Psoas muscle (tissue), 8 donors: ENCODE measurements at places on chromosomes 7 and 10. TPM values are rescaled to one million over a fixed set of nuclear protein-coding genes. Genes with fewer than 3 reads are reported as not detected.

DNA sequence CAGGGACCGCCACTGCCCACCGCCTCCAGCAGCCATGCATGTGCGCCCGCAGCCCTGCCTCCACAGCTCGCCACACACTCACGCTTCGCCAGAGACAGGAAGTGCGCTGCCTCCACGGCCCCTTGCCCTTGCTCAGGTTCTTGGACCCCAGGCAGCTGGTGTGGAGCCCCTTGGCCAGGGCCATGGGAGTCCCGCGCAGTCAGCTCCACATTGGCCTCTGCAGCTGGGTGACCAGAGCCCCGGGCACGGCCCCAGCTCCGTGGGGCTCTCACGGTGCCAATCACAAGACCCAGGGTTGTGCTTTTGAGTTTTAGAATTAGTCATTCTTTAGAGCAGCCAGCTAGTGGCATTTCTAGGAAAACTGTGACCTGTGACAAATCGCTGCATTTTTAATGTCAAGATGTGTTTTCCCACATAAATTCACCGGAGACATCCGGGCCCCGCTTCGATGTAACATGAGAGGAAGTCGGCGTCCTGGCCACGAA lies 4.3 kb upstream of the UTF1 start:
- DNase-seq = no peak

DNA sequence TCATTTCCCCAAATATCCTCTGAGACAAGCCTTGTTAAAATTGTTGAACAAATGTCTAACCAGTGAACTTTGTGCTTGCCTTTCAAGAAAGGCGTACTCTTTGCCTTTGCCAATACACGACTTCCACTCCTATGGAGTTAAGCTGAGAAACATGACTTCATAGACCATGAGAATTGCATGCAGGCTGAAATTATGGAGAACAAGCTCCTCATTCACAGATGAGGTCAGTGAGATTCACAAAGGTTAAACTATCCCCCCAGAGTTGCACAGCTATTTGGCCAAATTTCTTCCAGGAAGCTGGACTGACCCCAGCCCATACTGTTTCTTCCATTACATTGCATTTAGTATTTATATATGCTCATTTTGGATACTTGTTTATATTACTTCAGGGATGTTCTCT lies 221.4 kb upstream of the SEMA3C start:
- no peak for DNase-seq

DNA sequence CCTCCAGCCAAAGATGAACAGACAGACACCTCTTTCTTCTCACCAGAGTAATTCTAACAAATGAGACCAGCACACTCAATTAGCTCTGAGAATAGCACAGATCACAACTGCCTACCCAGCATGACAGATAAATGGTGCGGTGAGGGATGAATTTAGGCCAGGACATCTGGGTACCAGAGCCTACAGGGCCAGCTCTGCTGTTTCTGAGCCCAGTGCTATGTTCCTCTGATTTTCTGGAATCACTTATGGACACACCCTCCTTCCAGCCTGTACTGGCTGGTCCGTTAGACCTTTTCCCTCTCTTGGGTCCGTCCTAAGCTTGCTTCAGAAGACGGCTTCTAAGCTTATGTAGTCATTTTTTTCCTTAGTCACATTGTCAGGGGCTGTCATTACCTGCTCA lies 73.6 kb downstream of the INSYN2A start:
- no peak for DNase-seq

DNA sequence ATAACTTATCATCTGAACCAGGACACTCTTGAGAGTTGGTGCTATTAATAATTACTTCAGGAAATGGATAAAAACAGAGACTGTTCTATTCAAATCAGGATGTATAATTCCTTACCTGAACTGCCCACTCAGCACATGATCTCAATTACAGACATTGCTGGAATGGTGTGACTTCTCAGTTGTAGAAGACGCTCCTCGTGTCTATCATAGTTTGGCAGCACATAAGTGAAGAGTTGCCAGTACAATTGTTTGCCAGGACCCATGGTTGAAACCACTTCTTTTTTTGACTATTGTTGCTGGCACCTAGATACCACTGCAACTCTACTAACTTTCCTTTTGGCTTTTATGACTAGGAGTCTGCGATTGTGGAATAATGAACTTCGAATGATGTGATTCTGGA lies 105.4 kb downstream of the ZNF365 start:
- DNase-seq = no peak

DNA sequence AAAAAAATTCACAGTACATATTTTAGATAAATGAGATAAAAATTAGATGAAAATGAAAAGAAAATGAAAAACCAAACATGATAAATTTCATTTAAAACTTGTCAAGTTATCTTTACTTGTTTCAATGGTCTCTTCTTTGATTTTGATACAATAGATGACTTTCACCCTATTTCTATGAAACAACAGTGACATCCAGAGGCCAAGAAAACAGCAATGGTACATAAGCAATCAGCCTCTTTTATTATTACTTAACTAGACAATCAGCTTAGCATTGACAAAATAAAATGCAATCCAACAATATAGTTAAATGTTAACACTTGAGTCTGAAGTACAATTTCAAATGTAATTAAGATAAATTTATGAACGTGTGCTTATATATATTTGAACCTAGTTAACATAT lies 74.8 kb upstream of the GPR37 start:
- no peak for DNase-seq

- no peak for DNase-seq
These were observed 65.6 kb upstream of the ADGRA1 start for GRCh38 chr10:133021963-133022775.

GRCh38 chr7:94738071-94738470 lies 82.1 kb upstream of the SGCE start:
- no peak for DNase-seq

GRCh38 chr7:28958235-28958979 lies at the start of gene TRIL:
Gene TRIL, minus strand, starts transcription at chr7:28958330. Its CDS starts 284 bp downstream, at chr7:28958046.
- DNase-seq = peak; percentile 91

DNA sequence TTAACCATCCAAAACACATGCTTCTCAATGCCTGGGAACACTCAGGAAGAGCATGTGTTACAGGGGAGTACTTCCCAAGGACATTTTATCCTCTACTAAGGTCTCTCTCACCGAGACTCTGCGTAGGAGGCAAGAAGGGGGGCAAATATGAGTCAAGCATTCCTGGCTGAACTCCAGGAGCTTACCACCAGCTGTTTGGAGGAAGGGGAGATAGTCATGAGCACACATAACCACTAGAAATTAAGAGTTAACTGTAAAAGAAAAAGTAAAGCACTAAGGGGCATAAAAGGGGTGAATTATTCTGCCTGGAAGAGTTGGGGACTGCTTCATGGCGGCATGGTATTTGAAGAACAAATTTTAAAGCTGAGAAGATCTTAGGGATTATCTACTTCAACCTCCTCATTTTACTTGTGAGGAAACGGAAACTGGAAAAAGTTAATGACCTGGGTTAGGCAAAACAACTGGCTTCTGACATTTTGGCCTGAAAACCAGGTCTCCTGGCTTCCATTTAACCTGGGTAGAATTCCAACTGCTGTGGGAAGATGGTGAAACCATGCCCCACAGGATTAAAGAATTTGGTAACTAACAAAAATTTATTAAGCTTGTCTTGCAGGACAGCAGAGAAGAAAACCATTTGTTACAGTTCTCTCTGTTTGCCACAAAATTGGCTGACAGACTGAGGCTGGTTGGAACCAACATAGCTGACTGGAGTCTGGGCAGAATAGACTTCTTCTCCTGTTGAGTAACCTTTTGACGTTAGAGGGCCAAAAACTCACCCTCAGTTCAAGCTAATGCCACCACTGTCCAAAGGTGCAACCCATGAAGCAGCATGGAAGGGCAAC lies 85.5 kb downstream of the SLC25A13 start:
- peak; percentile 60 for DNase-seq

DNA sequence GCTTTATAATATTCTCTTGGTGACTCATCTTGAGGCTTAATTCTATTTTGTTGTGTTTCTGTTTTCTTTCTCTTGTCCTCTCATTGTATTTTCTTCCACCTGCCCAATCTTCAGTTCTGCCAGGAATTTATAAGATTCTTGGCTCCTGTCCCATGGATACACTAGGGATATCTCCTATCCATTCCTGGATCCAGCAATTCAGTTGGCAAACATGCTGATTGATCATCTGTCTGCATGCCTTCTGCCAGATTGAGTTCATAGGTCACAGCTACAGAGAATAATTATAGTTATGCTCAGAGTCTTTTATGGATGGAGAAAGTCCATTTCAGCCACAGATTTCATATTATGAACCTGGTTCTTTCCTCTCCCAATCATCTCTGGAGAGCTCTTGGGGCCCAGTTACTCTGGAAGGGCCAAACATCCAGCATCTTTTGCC lies 140.4 kb upstream of the MAGI2 start:
- DNase-seq = no peak

DNA sequence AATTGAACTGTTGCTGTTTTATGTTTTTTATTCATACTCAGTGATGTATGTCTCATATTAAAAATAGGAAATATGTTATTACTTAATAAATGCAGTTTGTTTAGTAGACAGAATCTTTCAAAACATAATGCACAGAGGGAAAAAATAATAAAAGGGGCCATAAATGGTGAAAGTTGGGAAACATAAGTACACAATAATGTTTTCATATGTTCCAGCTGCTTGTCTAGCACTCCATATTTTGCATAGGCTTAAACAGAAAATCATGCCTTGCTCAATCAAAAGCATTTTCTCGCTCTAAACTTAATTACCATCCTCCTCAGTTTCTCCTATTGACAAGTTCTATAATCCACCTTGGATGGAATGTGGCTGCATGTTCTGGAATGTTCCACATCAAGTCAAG lies 333.2 kb downstream of the PLXNA4 start:
- no peak for DNase-seq

GRCh38 chr7:106285855-106286492 lies 1.2 kb upstream of the NAMPT start:
- DNase-seq = no peak

DNA sequence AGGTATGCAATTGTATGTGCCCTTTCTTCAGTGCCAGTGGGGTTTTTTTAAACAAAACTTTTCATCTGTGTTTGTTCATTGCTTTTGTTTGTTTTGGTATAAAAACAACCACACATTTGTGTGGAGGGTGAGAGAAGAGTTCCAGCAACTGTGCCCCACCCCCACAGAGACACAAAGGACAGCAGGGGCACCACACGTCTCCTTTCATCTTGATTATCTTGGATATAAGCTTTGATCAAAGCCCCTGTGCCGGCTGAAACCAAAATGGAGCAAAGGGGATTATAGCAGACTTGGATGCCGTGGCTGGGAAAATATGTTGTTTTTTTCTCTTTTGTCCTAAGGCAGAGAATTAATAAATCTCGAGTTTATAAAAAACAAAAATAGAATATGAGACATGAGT lies 111.8 kb upstream of the RSU1 start:
- DNase-seq = no peak

GRCh38 chr10:72334825-72335393 lies 19.8 kb downstream of the DNAJB12 start:
- peak; percentile 91 for DNase-seq

The OPALIN gene
- polyA plus RNA-seq = 0.17 TPM

The DRGX gene
- polyA plus RNA-seq = 0.04 TPM

The PRRT4 gene
- polyA plus RNA-seq = 0.87 TPM

The SFTPA2 gene
- 0.42 TPM for polyA plus RNA-seq

The CYP2C8 gene
- not detected for polyA plus RNA-seq
